NCI-H2227 treated with DMSO at 0.1 percent for 48 hours (cell line): ENCODE measurements at places on chromosomes 5 and 9.

DNA sequence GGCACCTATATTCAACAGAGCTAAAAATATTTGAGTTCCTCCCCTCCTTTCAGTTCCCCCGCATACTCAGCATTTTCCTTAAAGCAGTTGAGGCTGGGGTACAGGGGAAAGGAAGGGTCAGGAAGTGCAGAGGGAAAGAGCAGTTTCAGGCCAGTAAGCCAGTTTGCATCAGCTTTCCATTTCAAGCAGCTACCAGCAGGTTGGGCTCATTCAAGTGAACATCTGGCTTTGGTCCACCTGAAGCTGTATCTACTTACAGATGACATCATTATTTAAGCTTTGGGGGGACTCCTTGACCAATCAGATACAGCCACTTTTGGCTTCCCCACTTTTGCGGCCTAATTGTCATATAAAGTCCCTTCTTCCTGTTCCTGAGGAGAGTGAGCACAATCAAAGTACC, 8.2 kb upstream of the ACO1 start:
- no peak for DNase-seq

DNA sequence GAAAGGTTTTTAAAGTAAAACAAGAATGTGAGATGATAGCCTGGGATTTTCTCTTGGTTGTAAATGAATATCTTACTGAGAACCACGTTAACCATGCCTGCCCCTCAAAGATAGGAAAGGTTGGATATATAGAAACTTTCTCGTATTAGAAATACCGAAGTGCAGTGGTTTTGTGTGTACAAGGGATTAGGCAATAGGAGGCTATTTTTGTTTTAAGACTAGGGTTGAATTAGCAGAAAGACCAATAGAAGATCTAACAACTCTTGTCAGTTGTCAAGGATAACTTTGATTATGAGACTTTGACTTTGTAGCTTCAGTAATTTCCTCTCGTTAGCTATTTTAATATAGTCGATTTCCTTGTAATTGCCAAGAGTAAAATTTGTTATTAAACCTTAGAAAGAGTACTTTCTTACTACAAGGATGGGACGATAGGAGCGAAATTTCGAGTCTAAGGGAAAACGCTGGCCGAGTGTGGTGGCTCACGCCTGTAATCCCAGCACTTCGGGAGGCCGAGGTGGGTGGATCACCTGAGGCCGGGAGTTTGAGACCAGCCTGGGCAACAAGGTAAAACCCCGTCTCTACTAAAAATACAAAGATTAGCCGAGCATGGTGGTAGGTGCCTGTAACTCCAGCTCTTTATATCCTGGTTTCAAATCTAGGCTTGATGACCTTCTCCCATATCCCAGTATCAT, 838 bp downstream of the POLK start:
- DNase-seq, result no peak

DNA sequence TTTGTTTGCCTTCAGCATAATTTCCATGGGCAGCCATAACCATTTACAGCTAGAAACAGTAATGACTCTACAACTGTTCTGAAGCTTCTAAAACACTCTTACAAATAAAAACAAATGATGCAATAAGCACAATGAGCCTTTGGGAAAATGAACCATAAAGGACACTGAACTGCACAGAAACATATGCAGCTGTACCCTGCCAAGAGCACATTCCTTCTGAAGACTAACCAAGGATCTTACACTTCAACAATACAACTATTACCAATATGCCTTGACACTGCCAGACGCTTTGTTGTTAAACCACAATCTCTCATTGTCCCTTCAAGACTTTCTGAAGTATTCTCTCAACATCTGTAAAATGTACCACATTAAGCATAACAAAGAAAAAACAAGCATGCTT, 104.2 kb upstream of the HMHB1 start:
- DNase-seq, result no peak

- DNase-seq, result peak; percentile 48
Observed at GRCh38 chr5:41686767-41687166, 176.4 kb upstream of the PLCXD3 start.

DNA sequence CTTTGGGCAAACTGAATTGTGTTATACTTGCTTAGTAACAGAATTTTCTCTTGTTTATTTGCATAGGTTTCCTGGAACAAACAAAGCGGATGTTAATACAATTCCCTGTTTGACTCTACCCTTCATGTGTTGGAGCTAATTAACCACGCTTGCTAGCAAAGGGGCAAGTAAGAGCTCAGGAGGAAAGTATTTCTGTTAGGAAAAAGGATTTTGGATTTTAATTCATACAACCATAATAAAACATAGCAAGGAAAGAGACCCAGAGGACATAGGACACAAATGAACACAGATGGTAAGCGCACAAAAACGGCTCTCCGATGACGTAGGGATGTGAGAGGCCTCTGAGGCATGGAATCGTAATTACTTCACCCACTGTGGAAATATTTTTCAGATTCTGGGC, 5.1 kb upstream of the DCAF12 start:
- DNase-seq, result no peak

- DNase-seq, result peak; percentile 64
Observed at GRCh38 chr9:16726718-16727451, 143.6 kb downstream of the BNC2 start.

GRCh38 chr9:105144841-105145240, 99.6 kb upstream of the SLC44A1 start:
- no peak for DNase-seq

DNA sequence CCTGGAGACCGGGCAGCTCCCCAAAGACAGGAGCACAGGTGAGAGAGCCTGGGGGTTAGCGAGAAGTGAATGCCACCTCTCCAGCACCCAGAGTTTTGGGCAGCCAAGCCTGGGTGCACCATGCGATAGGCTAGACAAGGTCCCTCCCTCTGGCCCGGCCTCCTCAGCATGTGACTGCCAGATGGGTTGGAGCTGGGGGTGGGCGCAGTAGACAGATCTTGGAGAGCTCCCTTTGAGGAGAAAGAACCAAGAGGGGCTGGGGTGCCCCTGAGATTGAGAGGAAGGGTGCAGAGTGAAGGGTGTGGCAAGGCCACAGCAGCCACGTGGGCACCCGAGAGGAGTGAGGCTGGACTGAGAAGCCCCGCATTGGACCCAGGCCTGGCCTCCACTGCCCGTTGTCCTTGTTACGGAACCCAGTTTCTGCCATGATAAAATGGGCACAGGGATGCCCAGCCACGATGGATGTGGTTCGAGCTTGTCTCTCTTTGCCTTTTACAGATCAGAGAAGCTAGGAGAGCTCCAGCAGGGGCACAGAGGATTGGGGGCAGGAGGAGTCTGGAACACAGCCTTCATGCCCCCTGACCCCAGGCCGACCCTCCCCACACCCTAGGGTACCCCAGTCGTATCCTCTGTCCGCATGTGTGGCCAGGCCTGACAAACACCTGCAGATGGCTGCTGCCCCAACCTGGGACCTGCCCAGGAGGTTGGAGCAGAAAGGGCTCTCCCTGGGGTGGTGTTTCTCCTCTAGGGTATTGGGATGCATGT, 1.4 kb downstream of the TMEM141 start:
- no peak for DNase-seq

GRCh38 chr9:131986089-131986488, 93.6 kb downstream of the MED27 start:
- no peak for DNase-seq

DNA sequence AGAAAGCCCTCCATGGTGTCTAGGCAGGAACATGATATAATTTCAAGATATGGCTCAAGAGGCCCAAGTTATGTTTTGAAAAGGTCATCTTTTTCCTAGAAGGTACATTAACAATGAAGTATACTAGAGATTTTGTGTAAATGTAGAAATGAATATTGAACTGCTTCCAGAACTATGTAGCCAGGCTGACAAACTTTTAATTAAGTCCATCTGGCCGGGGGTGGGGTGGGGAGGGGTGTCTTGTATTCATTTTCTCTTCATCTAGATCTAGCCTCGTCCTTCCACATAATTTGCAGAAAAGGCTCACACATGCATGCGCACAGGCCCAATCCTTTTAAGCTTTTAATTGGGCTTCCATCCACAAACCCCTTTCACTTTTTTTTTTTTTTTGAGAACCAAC, 323.3 kb downstream of the ARL15 start:
- no peak for DNase-seq

GRCh38 chr9:101707721-101708120, 30.7 kb downstream of the GRIN3A start:
- DNase-seq, result no peak

GRCh38 chr5:66442951-66443445, 153.2 kb upstream of the MAST4 start:
- no peak for DNase-seq

- DNase-seq, result no peak
Observed at GRCh38 chr9:22030101-22030598, 21.0 kb upstream of the CDKN2B start.

- no peak for DNase-seq
Observed at GRCh38 chr5:61617995-61618525, 286.0 kb downstream of the ZSWIM6 start.

DNA sequence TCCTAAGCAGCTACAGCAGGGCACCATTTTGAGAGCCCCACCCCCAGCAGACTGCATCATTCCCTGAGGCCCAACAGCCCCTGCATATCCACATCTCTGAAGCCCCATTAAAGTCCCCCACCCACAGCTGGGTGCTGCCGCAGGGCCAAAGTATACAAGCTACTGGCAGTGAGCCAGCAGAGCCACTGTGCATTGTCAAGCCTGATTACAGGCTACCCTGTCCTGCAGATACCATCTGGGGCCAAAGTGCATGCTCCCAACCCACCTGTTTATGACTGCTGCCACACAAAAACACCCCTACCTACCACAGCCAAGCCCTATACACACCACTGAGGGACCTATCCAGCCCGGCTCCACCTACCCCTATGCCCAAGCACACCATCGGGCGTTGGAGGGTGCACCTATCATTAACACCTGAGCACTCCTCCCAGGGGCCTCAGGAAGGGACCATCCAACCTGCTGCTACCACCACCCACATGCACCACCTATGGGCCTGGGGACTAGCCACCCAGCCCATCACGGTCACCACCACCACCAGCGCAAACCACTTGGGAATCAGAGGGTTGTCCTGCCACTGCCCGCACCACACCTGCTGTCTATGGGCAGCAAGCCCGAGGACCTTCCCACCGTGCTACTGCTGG, 105.0 kb downstream of the PLPP1 start:
- no peak for DNase-seq

DNA sequence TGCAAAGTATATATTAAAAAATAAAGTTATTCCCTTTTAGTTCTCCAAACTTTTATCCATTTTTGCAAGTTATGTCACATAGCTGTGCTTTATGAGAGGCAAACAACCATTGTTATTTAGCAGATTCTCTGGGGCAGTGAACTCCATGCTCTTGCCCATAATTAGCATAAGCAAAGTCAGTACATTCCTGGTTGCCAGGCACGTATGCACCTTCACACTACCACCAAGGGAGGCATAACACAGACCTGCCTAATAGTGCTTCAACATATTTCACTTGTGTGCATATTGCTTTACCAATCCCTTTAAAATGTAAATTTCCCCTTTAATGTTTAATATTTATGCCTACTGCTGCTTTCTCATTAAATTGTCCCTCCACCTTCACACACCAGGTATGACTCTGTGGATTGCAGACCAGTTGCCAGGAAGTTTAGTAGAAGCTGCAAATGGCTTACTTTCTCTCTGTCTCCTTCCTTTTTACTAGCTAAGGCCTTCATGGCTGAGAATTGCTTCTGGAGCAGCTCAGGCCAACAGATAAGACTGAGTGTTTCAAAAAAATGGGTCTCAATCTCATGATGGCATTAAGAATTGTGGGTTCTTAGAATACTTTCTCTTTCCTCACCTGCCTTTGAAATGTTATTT, 388.2 kb downstream of the PRR16 start:
- DNase-seq, result no peak

DNA sequence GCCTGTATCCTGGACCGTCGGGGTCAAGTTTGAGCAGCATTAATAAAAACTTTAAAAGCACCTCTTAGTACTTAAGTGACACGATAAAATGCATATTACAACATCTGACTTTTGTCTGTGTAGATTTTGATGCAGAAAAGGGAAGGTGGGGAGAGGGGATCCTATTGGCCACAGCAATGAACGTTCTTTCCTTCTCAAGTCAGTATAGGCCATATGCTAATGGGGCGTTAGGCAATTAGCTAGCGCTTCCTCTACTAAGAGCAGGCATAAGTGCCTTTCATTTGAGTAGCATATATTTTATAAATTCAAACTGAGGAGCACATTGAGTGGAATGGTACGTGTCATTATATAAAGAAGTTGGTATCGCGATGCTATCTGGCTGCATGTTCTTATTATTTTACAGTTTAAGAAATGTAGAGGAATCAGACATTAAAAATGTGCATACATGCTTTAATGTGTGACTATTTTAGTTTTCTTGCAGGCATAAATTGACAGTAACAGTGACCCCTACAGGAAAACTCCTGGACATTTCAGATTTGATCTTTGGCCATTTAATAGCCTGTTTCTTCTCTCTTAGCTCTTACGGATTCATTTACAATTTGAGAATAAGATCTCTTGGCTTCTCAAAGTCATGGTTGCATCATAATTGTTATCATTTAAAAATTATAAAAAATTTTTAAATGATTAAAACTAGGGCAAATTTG, 1.1 kb upstream of the GNA14 start:
- peak; percentile 18 for DNase-seq

DNA sequence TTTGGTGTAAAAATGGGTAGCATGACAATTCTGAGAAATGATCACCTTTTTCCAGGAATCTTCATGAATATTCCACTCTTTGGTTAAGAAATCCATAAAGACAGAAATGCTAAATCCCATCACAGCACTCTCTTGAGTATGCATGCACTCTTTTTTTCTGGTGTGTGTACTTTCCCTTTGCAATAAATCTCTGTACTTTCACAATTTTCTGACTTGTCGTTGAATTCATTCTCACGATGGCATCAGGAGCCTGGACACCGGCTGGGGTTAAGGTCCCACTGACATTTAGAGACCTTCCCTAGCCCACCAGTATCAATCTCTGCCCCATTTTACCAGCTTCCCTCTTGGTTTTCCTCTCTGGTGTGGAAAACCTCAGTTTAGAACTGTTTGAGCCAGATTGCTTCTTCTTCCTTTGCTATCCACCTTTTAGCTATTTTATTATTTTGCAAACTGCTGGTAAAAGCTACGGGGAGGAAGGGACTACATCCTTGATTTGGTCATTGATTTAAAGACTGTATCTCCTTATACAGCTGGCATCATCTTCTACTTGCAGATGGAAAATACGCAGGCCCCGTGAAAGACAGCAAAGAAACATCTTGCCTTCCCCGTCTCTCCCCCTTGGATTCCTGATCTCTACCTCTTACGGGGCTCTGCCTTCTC, 59.9 kb upstream of the ZFR start:
- no peak for DNase-seq

GRCh38 chr9:114324492-114324891, 1.6 kb downstream of the ORM1 start:
- no peak for DNase-seq

DNA sequence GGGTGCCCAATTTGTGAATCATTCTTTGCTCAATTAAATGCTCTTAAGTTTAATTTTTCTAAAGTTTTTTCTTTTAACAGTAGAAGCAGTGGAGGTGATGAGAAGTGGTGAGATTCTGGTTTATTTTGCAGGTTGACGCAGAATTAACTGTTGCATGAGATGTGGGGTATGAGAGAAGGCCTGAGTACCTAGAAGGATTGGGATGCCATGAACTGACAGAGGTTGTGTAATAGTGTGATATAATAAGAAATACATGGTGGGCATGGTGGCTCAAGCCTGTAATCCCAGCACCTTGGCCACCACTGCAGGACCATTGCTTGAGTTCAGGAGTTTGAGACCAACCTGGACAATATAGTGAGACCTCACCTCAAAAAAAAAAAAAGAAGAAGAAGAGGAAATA, 8.4 kb upstream of the SH3TC2 start:
- no peak for DNase-seq

- DNase-seq, result no peak
Observed at GRCh38 chr5:159490507-159490906, 160.2 kb upstream of the IL12B start.

GRCh38 chr9:129382281-129383018, 204.4 kb upstream of the IER5L start:
- no peak for DNase-seq

GRCh38 chr9:76707510-76707909, 56.7 kb upstream of the PCA3 start:
- DNase-seq, result no peak
